ENCODE measurements at places on chromosomes 6 and 20.
A peak's percentile ranks its signal among the peaks of the same experiment; 100 is the strongest.

GRCh38 chr6:66226109-66226508 is 519.1 kb upstream of the EYS start:
- DNase-seq: no peak

- no peak for DNase-seq
These were observed 313.6 kb downstream of the ALDH8A1 start for GRCh38 chr6:134636186-134636799.

GRCh38 chr6:158661156-158661685 is 11.4 kb downstream of the SYTL3 start:
- no peak for DNase-seq

DNA sequence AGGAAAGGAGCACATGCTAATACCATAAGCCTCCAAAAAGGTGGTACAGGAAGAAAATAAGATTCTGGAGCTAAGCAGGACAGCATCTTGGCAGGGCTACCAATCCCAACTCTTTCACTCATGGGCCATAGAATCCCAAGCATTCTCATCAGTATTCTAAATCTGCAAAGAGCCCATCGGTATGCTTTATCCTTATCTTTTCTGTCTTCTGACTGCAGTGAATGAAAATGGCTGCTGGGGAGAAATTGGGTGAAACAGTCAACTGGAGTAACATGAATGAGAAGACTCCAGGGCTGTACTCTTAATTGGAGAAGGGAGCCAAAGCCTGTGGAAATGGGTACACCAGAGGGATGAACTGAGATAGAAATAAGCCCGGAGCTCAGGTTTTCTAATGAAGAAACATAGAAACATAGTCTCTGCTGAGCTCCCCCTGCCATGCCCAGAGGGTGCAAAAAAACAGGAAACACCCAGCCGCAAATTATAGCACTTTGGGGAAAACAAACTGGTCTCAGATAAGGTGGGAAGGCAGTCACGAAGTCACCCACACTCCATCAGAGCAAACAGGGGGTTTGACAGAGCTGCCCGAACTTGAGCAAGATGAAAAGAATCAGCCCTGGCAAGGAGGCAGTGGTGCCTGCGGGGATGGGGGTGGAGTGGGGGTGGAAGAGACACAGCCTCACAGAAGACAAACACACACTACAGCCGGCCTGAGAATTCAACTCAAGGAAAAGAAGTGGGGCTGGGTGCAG is 35.4 kb upstream of the E2F3 start:
- no peak for DNase-seq

GRCh38 chr20:764255-764654 is 4.0 kb downstream of the SLC52A3 start:
- no peak for DNase-seq

DNA sequence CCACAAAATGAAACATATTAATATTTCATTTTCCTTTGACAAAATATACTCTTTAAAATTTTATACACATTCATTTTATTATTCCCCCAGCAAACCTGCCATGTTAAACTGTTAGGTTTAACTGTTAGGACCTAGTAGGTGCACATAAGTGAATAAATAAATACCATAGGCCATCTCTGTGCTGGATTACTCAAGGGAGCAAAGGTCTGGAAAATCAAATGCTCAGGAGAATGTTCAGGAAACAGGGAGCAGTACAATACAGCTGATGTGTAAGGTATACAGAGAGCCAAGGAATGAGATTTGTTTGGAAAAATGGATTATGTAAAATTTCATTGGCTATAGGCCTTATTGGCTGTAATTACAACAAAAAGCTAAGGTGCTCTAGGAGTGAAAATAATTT is 339.3 kb downstream of the BCKDHB start:
- no peak for DNase-seq

- DNase-seq: no peak
These were observed 107.3 kb downstream of the IRF4 start for GRCh38 chr6:498795-499231.

GRCh38 chr20:23340524-23340923 is 10.1 kb upstream of the NXT1 start:
- DNase-seq: no peak

DNA sequence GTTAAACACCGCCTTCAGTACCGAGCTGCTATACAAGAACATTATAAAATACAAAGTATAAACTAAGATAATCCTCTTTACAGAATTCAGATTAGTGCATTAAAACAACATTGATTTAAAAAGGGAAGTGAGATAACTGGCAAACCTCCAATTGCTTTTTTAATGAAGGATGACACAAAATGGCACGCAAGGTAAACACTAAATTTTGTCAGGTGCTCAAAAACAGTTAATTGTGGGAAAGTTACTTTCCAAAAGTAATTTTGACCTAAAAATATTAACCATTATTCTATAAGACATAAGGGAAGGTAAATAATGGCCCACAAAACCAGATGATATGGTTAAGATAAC is 53.3 kb downstream of the STX7 start:
- DNase-seq: no peak

DNA sequence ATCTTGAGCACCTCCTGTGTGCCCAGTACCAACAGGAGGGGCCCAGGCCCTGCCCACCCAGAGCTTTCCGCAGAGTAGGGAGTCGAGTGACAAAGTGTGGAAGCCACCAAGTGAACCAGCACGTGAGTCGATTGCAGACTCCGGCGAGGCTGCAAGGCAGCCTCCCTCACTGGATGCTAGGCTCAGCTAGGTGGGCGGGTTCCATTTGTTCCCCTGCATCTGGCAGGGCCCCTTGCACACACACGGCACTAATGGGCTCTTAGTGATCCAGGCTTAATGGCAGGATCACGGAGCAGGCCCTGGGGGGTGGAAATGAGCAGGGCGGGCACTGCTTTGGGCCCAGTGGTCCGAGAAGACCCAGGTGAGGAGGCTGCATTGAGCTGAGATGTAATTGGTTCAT is 140.4 kb downstream of the PHACTR3 start:
- DNase-seq: no peak

DNA sequence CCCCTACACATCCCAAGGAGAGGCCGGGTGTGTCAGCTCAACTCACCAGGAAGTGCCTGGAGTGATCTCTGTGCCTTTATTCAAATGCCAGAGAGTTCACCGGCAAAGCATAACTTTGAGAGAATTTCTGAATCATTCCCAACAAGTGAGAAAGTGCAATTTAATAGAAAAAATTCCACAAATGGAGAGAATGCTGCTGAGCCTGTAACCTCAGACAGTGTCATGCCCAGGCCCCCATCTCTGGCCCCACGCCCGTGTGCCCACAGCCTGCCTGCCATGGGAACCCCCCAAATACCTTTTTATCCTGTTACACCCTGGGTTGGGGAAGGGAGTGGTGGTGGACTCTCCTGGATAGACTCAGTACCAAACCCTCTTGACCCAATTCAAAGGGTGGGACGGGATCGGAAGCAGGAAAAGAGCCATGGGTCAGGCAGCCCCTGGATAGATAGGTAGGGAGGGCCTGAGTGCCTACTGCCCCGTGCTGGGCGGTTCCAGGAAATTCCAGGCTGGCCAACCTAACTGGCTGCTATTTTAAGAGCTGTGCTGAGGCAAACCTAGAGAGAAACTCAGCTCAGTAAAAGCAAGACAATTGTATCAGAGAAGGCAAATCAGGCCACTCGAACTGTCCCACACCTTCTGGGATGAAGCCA is 179.0 kb upstream of the FOXA2 start:
- no peak for DNase-seq

GRCh38 chr6:5457983-5458683 is 196.8 kb downstream of the FARS2 start:
- no peak for DNase-seq

DNA sequence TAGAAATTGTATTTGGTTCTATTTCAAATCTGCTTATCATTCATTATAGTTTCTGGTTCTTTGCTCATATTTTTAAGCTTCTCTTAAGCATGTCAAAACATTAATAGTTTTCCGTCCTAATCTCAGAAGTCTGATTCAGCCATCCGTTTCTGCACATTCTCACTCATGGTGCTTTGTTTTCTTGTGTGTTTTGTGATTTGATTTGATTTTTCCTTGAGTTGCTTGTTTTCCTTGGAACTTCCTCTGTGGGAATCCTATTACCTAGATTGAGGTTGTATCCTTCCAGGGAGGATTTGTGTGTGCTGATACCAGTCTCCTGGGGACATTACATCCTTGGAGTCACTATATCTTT is 7.9 kb downstream of the SNX9 start:
- no peak for DNase-seq

DNA sequence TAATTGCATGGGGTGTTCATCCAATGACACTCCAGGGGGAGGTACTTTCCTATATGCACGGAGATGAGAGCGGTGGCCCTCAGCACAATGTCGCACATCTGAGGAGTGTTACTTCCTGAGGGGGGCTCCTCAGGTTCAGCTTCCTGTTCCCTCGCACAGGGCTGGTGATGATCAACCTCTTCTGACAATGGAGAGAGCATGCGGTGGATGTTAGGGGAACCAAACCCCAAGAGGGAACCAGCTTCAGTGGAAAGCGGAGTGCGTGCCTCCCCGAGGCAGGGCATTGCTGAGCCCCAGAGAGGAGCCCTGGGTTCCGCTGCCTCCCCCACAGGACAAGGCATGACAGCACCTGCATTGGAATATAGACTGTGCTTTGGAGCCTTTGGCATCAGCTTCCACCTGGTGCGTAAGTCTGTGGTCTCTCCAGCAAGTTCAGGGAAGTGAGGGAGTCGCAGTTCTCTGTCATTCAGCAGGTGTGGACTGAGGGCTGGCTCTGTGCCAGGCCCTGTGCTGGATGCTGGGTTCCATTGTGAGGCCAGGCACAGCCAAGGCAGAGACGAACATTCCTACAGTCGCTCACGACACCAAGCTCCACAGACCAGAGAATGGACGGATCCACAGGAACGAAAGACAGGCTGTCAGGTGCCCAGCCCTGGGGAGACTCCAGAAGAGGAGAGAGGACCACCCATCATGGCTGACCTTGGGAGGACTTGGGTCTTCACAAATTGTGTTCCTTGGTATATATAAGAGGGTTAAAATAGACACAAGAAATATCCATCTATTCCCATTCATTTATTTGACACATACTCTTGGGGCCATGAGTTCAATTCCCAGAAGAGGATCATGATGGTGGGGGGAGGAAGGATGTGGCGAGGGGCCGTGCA is 3.9 kb upstream of the ZNF831 start:
- no peak for DNase-seq

- DNase-seq: no peak
These were observed 122.0 kb downstream of the HTR1B start for GRCh38 chr6:77341058-77341986.

DNA sequence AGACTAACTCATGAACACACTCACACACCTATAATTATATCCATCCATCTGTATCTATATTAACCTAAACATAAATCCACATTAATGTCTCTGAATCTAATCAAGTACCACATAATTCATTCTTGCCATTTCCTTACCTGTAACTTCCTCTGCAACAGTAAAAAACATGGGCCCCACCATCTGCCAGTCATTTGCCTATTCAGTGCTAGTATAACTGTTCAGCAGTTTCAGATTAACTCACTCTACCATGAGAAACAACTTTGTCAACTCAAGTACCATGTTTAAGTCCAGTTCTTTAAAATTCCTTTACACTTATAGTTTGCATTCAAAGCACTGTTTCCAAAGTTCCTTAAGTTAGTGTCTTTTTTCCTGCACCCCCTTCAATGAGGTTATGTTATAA is 68.8 kb downstream of the LAMP5 start:
- DNase-seq: no peak

GRCh38 chr20:37907677-37908401 is 4.9 kb downstream of the VSTM2L start:
- peak; percentile 58 for DNase-seq

GRCh38 chr6:26230351-26230750 is 134.6 kb upstream of the BTN3A2 start:
- DNase-seq: no peak

DNA sequence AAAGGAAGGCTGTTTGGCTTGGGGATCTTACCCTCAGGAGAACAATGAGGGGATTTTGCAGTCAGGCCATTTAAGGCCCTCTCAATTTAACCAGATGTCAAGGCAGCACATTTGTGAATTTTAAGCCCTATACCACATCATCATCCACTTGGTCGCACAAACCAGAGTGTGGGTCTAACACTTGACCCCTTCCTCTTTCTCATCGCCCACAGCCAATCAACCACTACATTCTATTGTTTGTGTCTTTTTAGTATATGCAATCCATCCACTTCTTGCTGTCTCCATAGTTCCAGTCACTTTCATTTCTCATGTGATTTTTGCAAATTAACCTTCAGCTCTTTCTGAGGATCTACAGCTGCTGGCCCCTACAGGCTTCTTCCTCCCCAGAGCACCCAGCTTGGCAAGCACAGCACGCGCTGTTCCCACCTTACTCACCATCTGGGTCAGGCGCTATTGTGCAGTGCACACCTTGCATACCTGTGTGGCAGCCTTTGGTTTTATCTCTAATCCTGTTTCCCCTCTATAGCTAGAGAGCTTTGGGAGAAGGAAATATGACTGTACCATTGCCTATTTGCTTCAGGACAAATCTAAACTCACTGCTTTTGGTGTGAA is 32.3 kb upstream of the CD83 start:
- no peak for DNase-seq

DNA sequence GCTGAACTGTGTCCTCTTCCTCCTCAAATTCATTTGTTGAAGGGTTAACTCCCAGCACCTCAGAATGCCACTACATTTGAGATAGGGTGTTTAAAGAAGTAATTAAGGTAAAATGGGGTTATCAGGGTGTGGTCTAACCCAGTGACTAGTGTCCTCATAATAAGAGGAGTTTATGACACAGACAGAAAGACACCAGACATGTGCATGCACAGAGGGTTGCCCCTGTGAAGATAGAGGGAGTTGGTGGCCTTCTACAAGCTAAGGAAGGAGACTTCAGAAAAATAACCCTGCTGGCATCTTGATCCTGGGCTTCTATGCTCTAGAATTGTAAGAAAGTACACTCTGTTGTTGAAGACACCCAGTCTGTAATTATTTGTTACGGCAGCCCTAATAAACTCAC is 24.9 kb upstream of the EDN1 start:
- no peak for DNase-seq

GRCh38 chr20:36070451-36070850 is 84.1 kb upstream of the EPB41L1 start:
- no peak for DNase-seq

DNA sequence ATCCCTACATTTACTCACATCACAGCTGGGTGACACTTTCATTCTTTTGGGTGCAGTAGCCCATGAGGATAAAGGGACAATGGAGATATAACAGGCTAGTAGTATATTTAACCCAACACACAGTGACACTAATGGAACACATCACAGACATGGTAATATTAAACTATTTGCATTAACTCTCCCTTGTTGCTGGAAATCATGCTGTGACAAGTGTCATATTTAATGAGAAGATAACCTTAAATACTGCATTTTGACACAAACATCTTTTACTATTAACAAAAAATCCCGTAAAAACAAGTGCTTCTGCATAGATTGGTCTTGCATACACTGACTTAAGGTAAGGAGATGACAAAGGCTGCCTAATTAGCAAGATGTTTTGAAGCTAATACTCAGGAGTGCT is 45.5 kb downstream of the CNR1 start:
- DNase-seq: no peak

- no peak for DNase-seq
These were observed 1.4 kb downstream of the WFDC2 start for GRCh38 chr20:45470937-45471336.

DNA sequence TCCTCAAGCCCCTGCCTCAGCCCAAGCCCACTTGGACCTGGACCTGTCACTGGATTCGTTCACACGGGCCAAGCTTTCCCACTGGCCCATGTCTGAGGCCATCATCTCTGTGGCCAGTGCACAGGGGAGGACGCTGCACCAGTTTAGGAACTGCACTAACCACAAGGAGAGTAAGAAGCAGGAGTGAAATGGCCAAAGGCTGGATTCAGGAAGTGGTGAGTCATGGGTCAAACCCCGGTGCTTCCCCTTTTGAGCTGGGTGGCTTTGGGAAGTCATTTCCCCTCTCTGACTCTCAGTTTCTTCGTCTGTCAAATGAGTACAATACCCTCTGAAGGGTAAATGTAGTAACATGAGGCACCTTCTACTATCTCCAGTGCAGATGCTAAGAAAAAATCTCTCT is 87.9 kb downstream of the CD40 start:
- peak; percentile 13 for DNase-seq
